ENCODE measurements at places on chromosomes 6 and 20.

- no peak for DNase-seq
These were observed 52.5 kb downstream of the BCAS1 start for GRCh38 chr20:54017846-54018245.

- DNase-seq = no peak
These were observed 24.0 kb downstream of the CD40 start for GRCh38 chr20:46142124-46142523.

DNA sequence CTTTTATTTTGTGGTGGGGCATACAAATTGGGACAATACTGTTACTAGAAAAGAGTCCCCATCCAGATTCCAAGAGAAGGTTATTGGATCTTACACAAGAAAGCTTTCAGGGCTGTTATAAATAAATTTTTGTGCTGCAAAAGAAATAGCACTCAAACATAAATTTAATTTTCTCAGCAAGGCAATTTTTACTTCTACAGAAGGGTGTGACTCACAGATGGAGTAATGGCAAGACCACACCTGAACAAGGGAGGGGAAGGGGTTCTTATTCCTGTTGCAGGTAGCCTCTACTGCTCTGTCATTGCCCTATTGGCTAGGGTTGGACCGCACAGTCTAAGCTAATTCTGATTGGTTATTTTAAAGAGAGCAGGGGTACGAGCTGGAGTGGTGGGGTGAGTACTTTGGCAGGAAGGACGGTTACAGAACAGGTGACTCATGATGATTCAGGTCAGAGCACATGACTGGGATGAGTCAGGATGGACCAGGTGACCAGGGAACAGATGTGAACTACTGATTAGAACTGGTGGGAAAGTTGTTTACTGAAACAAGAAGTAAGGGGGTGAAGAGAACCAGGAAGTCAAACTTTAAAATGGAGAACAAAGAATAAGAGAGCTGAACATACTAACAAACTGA is 41.1 kb downstream of the CNR1 start:
- no peak for DNase-seq

GRCh38 chr6:137775720-137776119 is 91.3 kb upstream of the TNFAIP3 start:
- no peak for DNase-seq

DNA sequence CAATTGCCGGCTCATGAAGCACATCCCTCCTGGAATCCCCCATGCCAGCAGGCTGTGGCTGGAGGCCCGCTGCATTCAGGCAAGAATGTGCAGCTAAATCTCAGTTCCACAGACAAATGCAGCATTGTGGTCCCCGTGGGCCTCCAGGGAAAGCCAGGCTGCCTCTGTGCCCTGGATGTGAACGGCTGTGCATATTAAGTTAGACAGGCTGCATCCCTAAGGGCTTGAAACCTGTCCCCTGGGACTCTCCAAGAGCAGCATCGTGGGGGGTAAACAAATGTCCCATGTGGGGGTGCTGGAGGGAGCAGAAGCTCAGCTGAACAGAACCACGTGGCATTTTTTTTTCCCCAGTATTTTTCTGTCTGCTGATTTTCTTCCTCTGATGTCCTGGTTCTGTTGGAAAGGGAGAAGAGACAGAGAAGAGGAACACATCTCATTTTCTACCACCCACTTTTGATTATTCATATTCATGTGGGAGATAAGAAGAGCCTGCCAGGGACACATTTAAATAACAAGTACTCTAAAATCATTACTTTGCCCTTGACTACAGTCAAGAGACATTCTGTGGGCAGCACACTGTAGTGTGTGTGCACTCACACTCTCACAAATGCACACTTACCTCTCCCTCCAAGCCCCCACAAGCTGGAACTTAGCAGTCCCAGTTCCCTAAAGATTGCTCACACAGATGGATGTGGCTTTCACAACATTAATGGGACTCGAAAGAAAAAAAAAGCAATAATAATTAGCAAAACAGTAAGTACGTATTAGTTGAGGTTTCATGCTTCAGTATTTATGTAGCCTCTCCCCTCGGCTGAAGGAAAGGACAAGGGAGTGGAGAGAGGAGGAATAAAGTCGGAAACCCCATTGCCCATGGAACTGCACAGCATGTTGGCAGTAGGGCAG is 16.9 kb downstream of the GFOD1 start:
- DNase-seq = no peak

DNA sequence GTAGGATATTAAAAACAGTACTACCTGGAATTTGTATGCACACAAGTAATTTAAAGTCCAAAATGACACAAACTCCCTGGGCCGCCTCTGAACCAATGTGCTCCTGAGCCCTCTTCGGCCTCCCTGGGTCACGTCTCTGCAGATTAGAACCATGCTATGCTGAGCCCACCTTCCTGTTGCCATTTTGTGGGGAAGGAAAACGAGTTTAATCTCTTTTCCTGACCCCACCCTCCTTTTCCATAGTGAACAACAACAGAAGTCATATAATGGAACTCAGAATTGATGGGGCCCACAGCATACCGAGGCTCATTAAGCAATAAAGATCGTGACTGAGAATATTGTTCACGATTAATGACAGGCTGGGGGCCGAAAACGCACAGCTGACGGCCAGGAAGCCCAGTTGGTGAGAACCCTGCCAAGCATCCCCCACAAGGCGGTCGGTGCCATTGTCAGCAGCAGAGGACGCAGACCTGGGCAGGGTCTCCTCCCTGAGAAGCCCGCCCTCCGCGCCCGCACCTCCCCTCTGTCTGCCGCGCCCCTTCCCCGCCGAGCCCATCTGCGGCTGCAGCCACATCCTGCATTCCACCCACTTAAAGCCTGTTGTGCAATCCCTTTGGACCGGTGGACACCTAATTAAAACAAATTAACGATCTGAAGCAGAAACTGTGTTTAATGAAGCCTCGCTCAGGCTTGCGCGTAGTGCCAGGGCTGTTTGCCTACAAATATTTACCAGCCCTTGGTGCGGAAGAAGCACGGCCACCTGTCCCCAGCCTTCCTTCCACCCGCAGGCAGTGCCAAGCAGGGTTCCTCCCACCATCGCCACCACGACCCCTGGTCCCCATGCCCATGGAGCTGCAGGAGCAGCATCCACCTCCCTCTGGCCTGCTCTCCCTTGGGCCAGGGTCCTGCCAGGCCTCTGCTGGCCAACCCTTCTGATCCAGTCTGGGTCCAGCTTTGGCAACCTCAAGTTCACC is 68.1 kb downstream of the DLL1 start:
- DNase-seq = peak; percentile 41

GRCh38 chr6:96862560-96862959 is 25.3 kb upstream of the GPR63 start:
- DNase-seq = no peak

DNA sequence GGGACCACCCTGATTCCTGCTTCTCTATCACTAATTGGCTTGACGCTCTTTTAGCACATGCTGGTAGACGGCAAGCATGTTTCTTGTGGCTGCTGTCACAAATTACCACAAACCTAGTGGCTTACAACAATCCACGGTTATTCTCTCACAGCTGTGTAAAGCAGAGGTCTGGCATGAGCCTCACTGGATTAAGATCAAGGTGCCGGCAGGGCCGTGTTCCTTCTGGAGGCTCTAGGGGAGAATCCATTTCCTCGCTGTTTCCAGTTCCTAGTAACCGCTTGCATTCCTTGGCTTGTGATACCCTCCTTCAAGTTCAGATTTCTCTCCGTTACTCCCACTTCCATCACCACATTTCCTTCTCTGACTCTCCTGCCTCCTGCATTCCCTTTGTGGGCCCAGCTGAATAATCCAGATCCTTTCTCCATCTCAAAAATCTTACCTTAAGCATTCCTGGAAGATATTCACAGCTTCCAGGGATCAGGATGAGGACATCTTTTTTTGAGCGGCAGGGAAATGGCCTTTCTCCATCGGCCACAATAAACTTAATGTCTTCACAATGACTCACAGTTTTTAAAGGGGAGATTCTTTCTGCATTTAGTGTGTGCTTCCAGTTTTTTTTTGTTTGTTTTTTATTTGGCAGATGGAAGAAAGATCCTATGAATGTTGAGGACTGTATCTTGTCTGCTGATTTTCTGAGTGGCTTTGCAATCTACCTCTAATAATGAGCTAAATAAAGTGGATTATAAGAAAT is 39.9 kb downstream of the BMP6 start:
- no peak for DNase-seq

DNA sequence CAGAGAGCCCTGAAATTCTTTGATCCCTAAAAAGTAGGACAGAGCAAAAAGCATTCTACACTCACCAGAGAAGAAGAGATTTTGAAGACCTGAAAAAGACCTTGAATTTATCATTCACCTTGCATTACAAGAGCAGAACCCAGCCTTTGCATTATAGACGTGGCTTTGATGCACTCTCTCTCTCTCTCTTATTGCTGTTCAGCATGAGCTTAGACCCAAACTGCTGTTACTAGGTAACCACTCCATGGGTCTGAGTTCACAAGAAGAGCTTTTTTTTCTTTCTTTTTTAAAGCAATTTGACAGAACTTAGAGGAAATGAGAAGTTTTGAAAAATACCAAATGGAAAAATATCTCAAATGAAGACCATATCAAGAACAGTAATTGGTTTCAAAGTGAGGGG is 44.4 kb downstream of the COL9A1 start:
- no peak for DNase-seq

GRCh38 chr6:167993169-167993568 is 4.3 kb upstream of the KIF25 start:
- no peak for DNase-seq

- no peak for DNase-seq
These were observed 63.6 kb upstream of the SNRPB2 start for GRCh38 chr20:16666272-16666671.

All from stimulated activated effector memory CD8-positive, alpha-beta T cell treated with anti-CD3 and anti-CD28 coated beads, Interleukin-12 subunit alpha, Interleukin-12 subunit beta, amount 100 ng/mL, for 72 hours (primary cell).